D341Med (cell line): ENCODE measurements at places on chromosomes 5 and 9.
A peak's percentile ranks its signal among the peaks of the same experiment; 100 is the strongest.

DNA sequence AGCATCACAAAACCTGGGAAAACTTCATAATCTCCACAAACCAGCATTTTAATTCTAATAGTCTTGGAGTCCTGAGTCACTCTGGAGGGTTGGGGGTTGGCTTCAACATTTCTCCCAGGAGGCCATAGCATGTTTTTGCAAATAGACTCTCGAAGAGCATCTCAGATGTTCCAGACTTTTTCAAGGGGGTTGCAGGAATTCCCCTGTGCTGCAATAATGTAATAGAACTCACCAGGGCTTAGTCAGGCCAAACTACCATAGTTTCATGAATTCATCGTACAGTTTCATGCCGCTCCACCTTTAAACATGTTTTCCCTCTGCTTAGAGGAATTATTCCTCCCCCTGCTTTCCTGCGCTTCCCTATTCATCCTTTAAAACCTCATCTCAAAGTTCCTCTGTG lies 499.5 kb upstream of the KLF4 start:
- DNase-seq: no peak

DNA sequence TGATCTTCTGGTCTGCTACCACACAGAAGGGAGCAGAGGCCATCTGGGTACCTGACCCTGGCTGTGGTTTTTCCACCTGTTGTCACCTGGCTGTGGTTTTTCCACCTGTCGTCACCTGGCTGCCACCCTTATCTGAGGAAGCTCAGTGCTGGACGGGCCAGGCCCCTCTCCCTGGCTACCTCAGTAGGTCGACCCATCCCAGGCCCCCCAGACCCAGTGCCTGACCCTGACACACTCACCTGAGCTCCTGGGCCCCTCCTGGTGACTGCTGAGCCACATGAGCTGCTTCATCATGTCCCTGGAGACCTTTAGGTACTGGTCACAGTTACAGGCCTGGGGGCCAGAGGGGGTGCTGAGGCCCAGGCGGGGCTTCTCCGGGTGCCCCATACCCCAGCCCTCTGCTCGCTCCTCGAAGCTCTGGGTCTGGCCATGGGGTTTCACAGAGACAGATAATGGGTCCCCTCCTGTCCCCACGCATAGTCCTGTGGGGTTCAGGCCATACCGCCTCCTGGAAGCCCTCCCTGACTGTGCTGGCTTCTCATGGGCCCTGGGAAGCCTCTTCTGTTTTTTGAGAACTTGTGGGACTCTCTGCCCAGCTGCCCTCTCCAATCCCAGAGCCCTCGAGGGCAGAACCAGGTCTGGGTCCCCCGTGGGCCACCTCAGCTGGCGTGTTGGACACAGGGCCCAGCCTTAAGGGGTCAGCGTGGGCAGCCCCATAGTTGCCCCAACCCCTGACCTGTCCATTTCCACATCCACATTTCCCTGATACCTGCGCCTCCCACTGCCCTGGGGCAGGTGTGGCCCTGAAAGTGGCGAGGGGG lies 7.5 kb upstream of the NRARP start:
- no peak for DNase-seq

DNA sequence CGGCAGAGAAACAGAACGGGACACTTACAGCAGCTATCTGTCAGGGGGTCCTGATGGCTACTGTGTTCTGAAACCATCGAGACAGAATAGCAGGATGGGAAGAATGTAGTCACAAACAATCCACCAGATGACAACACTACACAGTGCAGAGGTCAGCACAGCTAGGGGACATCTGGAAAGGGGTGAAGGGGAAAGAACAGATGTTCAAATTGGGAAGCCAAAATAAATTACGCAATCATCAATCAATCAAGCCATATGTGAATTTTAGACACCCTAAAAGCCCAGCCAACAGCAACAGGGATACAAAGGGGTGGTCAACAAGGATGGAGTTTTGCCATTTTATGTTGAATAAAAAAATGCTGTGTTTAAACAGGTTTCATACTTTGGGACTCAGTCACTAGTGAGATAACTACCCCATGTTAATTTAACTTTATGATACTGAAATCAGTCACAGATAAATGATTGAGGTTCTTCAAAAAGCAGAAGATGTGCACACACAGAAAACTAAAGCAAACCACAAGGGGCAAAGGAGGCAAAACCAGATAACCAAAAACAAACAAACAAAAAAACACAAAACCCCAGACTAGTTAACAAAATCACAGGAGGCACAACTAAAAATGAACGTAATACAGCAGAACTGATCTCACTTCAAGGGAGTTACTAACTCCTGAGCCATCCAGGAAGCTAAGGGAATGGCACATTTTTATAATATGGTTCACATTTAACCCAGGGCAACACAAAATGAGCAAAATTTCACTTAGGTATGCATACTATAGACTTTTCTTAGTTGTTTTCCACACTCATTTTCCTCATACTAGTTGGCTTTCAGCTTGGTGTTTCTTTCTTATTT lies 65.9 kb downstream of the HABP4 start:
- no peak for DNase-seq

DNA sequence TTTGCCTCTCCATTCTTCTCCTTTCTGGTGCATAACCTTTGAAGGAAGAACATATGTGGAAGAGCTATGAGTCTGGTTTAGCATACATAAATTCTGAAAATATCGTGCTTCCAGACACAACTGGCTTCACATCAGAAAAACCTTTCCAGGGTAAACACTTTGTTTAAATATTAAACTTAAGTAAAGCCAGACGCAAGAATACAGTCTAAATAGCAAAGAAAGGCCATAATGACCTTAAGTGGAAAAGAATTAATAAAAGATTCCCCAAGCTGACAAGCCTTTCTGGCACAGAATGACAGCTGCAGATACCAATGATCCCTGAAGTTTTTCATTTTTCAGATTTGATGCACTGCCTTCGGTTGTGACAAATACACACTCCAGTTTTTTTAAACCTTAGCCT lies 13.5 kb upstream of the TSSK1B start:
- no peak for DNase-seq

DNA sequence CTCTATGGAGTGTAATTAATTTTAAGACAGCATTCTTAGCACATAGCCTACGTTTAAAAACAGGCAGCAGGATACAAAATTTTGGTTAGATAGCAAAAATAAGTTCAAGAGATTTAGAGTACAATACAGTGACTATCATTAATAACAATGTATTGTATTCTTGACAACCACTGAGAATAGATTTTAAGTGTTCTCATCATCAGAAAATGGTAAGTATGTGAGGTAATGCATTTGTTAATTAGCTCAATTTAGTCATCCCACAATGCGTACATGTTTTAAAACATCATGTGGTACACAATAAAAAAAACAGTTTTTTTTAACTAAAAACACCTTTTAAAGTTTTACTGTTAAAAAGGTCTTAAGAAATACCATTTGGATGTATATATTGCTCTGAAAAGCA lies 94.2 kb downstream of the MUSK start:
- DNase-seq: no peak

DNA sequence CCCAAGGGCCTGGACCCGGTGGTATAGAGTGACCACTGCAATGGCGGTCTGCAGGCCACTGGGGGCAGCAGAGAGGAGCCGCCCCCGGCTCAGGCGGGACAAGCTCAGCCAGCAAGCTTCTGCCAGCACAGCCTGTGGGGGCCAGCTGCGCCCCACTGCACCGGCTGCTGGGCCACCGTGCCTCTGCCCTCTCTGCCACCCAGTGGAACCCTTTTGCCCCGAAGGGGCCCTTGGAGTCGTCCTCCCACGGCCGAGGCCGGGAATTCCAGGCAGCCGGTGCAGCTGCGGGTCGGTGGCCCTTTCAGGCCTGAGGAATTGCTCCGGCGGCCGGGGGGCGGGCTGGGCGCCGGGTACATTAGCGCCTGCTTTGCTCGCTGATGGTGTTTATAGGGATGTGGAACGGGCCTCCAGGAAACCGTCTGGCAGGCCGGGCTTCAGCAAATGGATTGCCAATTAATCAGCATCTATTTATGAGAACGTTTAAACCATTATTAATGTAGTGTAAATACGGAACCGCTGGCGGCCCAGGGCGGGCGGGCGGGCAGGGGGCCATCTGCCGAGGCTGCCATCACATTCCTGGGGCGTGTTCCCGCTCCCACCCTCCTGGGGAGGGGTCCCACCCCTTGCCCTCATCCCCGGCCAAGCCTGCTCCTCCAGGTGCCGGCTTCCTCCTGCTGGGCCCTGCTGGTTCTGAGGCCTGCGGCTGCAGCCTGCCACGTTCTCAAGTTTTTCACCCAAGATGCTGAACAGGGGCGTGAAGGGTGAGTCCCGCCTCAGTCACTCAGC lies 127.4 kb downstream of the BARX1 start:
- peak; percentile 82 for DNase-seq

- DNase-seq: no peak
Measured at GRCh38 chr9:90285946-90286345, 356.7 kb downstream of the DIRAS2 start.

- DNase-seq: no peak
Measured at GRCh38 chr9:4009006-4009511, 290.8 kb downstream of the GLIS3 start.

DNA sequence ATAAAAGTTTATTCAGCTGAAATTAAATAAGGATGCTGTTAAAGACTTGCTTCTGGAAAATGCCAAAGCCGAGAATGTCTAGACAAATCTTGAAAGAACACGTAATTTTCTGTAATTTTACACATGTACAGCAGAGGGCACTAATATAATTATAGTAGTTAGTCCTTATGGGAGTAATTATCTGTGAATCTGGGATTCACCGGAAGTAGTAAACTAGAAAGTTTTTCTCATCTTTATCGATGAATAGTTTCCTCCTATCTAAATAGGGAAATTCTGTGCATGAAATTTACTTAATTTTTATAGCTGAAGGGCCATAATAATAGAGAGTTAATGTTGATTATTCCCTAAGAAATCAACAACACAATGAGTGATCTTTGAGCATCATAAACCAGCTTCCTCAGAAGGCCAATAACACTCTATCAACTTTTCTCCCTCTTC lies 18.4 kb upstream of the CNTLN start:
- peak; percentile 33 for DNase-seq

- DNase-seq: no peak
Measured at GRCh38 chr5:180072556-180072955, 997 bp upstream of the RNF130 start.
